ENCODE measurements at places on chromosomes 6 and 20.
A peak's percentile ranks its signal among the peaks of the same experiment; 100 is the strongest.

GRCh38 chr6:21767891-21768648 is 174.5 kb downstream of the SOX4 start:
- DNase-seq = no peak

GRCh38 chr20:4838526-4838925 is 116.8 kb downstream of the PRND start:
- no peak for DNase-seq

- no peak for DNase-seq
These were observed 970 bp downstream of the BLTP3A start for GRCh38 chr6:34792605-34793500.

DNA sequence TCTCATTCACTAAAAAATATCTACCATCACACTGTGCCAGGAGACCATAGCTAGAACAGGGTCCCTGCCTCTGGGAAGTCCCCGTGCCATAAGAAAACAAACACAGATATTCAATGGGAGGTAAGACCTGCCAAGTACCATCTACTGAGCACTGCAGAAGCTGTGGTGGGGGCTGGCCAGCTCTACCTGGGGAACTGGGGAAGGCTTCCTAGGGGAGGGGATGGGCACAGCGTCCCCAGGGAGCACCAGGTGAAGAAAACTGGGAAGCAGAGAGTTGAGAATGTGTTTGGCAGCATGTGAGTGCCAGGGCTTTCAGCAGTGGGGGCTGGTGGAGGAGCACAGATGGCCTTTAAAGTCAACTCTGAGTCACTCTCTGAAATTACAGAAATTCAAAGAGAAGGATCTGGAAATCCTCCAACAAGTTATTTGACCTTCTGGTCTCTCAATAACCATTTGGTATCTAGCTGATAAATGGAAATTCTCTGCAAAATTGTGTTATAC is 85.2 kb downstream of the SHLD1 start:
- peak; percentile 37 for DNase-seq

GRCh38 chr20:38286586-38287531 is 17.1 kb upstream of the BPI start:
- DNase-seq = no peak

- no peak for DNase-seq
These were observed 66.8 kb downstream of the ARHGAP18 start for GRCh38 chr6:129643176-129643575.

DNA sequence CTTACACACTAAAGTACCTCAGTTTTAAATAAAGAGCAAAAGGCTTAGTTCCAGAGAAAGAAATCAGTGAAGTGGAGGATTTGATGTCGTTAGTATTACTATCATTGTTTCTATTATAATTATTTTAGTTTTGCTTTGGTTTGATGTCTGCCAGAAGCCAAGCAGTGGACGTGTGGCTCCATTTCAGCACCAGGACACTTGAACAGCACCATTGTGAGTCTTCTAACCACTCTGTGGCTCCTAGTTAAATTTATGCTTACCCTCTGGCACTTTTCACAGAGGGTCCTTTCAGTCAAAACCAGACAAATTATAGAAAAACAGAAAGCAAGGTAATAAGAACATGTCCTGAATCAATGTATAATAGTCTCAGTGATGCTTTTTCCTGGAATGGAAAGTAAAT is 3.4 kb downstream of the COL9A1 start:
- no peak for DNase-seq

GRCh38 chr6:115832786-115833185 is 227.9 kb downstream of the FRK start:
- no peak for DNase-seq

GRCh38 chr20:57712851-57713504 is 3.2 kb upstream of the PMEPA1 start:
- DNase-seq = no peak

DNA sequence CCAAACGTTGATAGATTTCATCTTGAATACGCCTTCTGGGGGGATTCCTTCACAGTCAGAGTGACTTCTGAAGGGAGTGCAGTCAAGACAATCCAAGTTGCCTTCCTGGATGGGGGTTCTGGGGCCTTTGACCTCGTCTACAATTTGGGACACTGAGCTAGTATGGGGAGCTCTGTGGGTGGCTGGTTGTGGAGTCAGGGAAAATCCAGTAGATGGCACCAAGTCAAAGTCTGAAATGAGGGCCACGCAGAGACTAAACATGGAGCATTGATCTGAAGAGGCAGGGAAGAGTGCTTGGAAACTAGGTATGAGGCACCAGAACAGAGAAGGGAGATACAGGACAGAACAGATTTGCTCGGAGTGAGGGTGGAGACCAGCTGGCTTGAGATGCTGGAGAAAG is 43.6 kb upstream of the CCN6 start:
- no peak for DNase-seq

- DNase-seq = no peak
These were observed 93.7 kb downstream of the PSMB1 start for GRCh38 chr6:170459451-170459850.

- DNase-seq = peak; percentile 16
These were observed 288.3 kb upstream of the ZNF337 start for GRCh38 chr20:25984933-25985332.

DNA sequence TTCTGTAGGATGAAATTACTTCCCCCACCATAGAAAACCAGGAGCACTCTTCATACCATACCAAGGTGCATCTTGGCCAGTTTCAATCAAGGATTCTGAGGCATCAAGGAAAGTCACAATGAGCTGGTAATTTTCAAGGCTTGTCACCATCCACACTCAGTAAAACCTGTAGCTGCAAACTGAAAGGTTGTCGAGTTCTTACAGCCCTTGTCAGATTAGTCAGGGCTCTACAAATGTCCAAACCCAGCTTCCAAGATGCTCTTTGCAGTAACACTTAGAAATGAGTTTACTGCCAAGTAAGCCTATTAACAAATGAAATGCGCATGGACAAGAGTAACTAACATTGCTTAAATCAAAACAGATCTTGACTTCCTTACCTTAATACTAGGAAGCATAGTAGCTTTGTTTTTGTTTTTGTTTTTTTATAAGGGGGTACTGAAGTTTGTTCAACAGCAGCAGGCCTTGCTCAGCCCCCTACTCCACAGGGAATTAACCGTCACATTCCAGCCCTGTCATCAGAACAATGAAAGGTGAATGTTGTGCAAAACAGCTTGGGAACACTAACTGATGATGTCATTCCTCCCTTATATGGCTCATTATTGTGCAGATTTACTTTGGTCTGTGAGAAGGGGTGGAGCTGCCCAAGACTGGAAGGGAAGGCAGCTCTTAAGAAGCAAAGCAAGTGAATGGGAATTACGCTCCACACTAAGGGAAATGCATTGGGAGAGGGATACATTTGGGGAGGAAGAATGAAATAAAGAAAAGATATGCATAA is 49.9 kb upstream of the TMEM30A start:
- DNase-seq = peak; percentile 56

GRCh38 chr6:29558439-29559079 is 973 bp downstream of the UBD start:
- DNase-seq = no peak

DNA sequence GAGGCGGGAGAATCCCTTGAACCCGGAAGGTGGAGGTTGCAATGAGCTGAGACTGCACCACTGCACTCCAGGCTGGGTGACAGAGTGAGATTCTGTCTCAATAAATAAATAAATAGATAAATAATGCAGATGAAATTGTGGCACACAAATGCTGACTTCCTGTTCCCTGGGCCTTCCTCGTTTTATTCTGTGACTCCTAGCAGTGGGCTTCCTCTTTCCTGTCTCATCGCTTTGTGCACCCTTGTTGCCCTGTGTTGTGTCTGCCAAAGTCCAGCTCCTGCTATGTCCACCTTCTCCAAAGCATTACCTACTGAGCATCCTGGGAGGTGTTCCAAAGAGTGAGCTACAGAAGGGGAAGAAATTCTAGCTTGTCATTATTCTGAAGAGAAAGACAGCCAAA is 100.2 kb upstream of the TIAM2 start:
- DNase-seq = no peak

DNA sequence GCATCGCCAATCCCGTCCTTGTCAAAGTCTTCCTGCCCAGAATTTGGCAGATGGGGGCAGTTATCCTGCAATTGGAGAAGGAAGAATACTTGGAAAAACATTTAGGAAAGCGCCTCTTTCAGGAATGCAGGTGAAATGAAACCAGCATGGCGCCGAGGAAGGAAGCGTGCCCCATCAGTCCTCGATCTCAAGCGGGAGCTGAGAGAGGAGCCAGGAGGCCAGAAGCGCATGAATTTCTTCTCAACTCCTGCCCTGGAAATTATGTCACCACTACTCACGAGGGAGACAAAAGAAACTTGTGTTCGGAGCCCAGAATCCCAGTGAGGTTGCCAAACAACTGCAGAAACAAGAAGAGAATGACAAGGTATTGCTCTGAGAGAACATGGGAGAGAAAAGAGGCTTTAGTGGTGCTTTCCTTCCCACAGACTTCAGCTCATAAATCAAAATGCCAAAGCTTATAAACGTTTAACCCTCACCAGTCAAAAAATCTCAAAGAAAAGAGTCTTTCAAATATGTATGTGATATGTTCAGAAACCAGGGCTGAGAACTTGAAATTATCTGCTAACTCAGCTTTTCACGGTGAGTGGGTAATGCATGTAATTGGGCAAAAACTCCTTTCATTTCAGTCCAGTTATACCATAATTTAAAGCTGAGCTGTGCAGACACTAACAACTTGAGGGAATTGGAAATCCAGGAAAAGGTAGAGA is 23.9 kb downstream of the THBS2 start:
- no peak for DNase-seq

DNA sequence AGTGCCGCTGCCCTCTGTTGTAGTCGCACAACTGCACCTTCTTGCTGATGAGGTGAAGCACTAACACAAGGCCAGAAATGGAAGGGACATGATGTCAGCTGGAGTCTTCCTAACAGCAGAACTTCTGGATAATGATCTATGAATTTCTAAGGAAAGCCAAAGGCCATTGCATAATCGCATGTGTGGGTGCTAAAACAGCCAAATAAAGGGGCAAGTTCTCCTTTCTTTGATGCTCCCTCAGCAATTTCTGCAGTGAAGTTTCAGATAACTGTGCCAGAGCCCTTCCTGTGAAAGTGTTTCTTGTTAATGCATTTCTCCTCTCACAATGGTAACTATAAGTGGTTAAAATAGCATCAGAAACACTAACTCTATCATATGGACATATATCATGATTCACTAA is 8.0 kb upstream of the F13A1 start:
- no peak for DNase-seq

GRCh38 chr6:130848945-130849344 is 21.7 kb downstream of the SMLR1 start:
- no peak for DNase-seq

- peak; percentile 40 for DNase-seq
These were observed 121.3 kb upstream of the PHACTR1 start for GRCh38 chr6:12595161-12595811.

GRCh38 chr20:35339007-35339406 is 46.8 kb upstream of the FAM83C start:
- peak; percentile 97 for DNase-seq

- DNase-seq = no peak
These were observed 570.5 kb downstream of the QKI start for GRCh38 chr6:163985040-163985439.

DNA sequence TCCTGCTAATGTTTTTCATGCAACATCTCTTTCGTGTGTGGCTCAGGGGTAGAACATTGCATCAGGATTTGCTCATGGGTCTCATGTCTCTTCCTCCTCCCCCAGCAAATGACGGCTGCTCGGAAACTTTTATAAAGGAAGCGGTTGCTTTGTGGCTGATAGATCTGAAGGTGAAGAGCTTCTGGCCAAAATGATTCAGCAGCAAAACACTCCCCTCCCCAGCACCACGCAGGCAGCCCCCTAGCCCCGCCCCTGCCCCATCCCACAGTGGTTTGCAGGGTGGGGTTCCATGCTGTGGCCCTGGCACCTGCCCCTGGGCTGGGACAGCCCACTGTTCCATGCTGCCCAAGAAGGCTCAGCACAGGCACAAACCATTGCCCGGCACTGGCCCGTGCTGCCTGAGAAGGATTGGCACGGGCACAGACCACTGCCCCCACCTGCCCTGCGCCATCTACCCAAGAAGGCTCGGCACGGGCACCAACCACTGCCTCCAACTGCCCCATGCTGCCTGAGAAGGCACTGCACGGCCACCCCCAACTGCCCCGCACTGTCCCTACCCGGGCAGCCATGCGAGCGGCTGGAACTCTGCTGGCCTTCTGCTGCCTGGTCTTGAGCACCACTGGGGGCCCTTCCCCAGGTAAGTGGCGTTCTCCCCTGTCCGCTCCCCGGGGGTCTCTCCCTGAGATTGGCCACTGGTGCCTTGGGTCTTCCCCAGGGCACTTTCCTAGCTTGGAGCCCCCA is at the start of gene CST7:
Gene CST7, plus strand, starts transcription at position 331 of the 741 bp plus-strand sequence. Its CDS starts 237 bp downstream, at position 568.
- no peak for DNase-seq

DNA sequence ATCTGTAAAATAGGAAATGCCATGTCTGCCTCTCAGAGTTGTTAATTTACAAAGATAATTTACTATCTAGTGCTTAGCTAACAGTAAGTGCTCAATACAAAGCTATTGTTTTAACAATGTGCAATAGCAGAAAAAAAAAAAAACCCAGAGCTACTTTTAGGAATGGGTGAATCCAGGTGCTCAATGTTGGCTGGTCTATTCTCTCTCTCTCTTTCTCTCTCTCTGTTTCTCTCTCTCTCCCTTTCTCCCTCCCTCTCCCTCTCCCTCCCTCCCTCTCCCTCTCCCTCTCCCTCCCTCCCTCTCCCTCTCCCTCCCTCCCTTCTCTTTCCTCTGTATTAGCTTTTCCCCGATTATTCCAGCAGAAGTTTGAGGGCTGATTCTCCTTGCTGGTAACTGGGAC is 14.0 kb downstream of the PDRG1 start:
- no peak for DNase-seq

- no peak for DNase-seq
These were observed 1361.8 kb upstream of the CITED2 start for GRCh38 chr6:140736231-140736630.

GRCh38 chr20:54433636-54434035 is 41.8 kb upstream of the DOK5 start:
- DNase-seq = no peak

DNA sequence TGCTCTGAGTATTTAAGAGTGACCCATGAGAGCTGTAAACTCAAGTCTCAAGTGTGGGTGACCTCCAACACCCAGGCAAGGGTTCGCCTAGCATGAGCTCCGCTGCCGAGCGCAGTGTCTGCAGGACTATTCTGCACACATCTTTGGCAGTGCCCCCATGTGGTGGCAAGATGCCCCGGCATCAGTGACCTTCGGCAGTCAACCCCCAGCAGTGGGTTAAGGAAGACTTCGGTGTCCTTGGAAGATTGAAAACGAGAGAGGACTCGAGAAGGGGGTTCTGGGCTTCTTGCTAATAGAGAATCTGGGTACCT is 43.1 kb downstream of the RBM38 start:
- DNase-seq = no peak

GRCh38 chr6:54892831-54893230 is 46.3 kb downstream of the FAM83B start:
- DNase-seq = peak; percentile 38

DNA sequence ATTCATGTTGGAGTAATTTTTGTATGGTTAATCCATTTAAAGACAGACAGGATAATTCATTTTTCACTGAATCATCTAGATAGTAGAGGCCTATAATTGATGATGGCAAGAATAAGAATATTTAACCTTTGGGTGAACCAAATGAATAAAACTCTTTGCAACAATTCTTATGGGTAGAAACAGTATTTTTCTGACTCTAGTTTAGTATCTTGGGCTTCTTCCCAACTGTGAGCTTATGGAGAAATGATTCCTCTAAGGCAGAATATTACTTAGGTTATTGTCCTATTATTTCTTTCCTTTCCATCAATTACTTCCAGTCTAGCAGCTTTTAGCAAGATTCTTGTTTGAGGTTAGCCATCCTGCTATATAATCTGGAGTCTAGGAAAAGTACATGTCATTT is 734.9 kb upstream of the FLRT3 start:
- no peak for DNase-seq

GRCh38 chr6:116471531-116471930 is 10.4 kb downstream of the CALHM6 start:
- DNase-seq = no peak
